ENCODE measurements at places on chromosomes 5 and 9.
A peak's percentile ranks its signal among the peaks of the same experiment; 100 is the strongest.

DNA sequence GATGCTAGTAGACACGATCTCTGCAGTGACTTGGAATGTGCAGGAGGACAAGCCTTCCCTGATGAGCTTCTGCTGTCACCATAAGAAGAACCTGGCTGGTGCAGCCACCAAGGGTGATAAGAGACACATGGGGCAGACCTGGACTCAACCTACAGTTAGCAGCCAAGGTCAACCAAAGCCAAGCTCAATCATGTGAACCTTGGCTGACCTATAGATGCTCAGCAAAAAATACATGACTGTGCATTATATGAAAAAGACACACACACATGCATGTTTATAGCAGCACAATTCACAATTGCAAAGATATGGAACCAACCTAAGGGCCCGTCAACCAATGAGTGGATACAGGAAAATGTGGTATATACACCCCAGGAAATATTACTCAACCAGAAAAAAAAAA lies 86.9 kb downstream of the TARS1 start:
- no peak for DNase-seq

DNA sequence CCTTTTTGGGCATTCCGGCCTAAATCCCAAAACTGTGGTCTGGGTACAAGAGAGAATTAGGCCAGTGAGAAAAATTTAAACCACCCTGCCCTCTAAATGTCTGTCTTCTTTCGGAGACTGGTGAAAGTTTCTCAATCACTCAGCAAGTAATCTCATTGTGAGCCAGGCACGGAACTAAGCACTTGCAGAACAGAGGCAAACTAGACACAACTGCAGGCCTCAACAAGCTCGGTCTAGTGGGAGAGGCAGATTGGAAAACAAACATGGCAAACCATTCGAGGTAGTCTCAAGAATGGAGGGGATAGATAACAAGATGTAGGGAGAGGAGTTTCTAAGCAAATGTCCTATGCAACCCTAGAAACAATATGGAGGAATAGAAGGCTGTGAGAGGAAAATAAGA lies 8.9 kb upstream of the C5orf58 start:
- no peak for DNase-seq

- no peak for DNase-seq
Observed at GRCh38 chr9:71094708-71095251, 26.6 kb downstream of the TRPM3 start.

- DNase-seq, result no peak
Observed at GRCh38 chr5:157494178-157494832, 34.3 kb downstream of the NIPAL4 start.

- no peak for DNase-seq
Observed at GRCh38 chr5:158922263-158922592, 177.5 kb downstream of the EBF1 start.

GRCh38 chr5:14251733-14252132 lies 108.6 kb downstream of the TRIO start:
- DNase-seq, result no peak

DNA sequence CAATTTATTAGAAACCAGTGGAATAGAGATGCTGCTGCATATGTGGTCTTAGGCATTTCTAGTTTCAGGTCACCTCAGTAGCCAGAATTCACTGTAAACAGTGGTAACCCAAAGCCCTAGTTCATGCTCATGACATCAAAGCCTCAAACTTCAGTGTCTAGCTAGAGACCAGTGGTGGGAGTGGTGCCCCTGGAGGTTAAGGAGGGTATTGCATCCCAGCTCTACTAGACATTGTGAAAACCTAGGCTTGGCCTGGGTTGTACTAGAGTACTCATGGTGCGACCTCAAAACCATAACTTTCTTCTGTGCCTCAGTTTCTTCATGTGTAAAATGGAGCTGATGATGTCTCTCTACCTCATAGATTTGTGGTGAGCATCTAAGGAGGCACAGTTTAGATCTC lies 18.8 kb downstream of the COL5A1 start:
- DNase-seq, result no peak

GRCh38 chr9:122978601-122979000 lies 37.8 kb downstream of the RABGAP1 start:
- DNase-seq, result no peak

GRCh38 chr5:77852514-77853352 lies 76.6 kb upstream of the TBCA start:
- DNase-seq, result peak; percentile 29

DNA sequence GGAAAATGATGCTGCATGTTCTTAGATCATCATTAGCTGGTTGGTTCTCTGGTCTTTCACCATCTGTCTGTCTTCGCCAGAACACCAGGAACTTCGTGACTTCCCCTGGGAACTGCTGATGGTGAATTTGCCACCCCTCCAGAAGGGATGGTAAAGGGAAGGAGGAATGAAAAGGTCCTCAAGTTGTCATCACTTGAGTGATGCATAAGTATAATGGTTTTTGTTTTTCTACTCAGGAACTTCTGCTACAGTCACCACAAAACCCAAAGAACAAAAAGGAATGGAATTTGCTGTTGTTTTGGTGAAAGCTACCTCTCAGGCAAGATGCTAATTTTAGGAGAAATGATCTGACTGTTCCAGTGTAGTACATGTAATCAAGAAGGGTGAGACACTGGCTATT lies 328.4 kb downstream of the ARHGEF28 start:
- no peak for DNase-seq

GRCh38 chr5:43000914-43001313 lies 39.2 kb downstream of the ANXA2R start:
- DNase-seq, result no peak

DNA sequence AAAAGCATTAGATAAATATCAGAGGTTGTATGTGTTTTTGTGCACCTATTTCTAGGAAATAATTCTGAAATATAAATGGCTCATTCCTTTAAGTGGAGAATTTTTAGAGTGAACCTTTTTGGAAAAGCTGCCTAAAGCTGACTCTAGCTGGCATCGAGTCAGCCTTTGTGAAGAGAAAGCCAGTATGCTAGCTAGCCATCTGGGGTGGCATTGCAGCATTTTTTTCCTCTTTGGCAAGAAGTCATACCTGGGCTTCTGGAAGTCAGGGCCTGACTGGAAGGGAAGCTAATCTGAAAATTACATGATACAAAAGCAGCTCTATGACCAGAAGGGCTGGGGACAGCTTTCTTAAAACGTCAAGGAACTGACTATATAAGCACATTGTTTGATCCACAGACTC lies 19.7 kb downstream of the ANP32B start:
- no peak for DNase-seq

DNA sequence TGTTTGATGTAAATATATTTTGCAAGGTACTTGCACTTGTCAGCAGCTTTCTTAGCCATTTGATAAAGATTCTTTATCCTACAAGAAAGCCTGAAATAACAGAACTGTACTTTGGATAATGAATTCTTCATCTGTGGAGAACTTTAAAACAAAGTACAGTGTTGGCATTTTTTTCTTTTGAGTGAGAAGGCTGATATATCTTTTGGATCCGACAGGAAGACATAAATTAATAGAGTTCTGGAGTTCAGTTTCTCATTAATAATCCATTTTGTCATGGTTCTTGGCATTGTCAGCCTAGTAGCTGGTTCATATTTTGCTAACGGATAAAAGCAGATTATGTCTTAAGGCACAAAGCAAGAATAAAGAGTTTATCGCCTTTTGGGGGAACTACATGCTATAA lies 17.0 kb downstream of the PBX3 start:
- no peak for DNase-seq

DNA sequence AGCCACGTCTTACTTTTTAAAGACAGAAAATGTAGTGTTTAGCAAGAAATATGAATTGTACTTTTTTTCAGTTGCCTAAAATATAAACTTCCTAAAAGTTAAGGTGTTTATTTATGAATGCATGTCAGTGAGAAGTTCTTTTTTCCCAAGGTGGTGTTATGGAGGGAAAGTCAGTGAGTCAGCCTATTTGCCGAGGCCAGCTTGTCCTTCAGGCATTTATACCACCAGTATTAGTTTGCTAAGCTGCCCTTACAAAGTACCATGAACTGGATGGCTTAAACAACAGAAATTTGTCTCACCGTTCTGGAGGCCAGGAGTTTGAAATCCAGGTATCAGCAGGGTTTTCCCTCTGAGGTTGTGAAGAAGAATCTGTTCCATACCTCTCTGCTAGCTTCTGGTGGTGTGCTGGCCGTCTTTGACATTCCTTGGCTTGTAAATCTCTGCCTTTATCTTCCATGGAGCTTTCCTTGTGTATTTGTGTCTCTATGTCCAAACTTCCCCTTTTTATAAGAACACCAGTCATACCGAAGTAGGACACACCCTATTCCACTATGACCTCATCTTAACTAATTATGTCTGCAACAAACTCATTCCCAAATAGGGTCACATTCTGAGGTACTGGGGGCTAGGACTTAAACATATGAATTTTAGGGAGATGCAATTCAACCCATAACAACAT lies 38.4 kb downstream of the PRKACG start:
- no peak for DNase-seq

GRCh38 chr5:171123417-171123816 lies 185.6 kb upstream of the TLX3 start:
- DNase-seq, result no peak

GRCh38 chr5:131214609-131215227 lies 44.0 kb downstream of the LYRM7 start:
- DNase-seq, result no peak

GRCh38 chr5:157540124-157540523 lies 35.5 kb downstream of the ADAM19 start:
- DNase-seq, result no peak

DNA sequence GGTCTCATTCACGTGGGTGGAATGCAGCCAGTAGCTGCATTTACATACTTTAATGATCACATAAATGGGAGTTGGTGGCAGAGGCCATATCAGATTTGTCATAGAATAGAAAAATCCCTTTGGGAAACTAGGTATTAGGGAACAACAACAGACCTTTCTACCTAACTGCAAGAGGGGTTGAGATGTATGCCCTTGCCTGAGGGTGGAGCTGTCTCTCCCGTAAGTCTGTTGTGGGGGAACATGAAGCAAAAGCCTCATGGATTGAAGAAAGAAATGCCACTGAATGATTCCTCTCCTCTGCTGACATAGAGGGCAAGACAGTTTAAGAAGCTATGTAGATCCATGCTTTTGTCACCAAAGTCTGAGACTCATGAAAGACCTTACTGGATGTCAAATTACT lies 461.3 kb downstream of the SPOCK1 start:
- no peak for DNase-seq

DNA sequence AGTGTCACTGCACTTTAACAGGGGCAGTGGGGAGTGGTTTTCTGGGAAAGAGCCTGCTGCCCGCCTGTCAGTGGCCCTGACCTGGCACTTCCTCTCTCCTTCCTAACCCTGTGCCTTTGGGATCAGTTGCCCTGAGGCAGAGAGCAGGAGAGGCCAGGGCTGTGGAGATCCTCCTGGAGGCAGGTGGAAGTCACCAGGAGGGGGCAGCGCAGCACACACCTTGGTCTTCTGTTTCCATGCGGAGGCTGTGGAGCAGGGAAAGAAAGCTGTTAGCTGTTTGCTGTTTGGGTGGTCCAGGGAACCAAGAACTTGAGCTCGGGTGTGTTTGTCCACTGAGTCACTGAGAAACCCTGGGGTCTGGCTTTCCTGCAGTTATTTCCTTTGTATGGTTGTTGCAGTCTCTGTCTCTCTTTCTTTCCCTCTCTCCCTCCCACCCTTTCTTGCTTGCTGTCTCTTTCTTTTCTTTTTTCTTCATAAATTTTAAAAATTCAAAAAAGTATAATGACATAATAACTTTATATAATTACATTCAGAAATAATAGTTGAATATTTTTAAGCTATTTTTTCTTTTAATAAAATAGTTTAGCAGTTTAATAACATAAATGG lies 28.1 kb downstream of the NTRK2 start:
- no peak for DNase-seq

- DNase-seq, result no peak
Observed at GRCh38 chr5:171871711-171872110, 86.1 kb downstream of the SMIM23 start.

DNA sequence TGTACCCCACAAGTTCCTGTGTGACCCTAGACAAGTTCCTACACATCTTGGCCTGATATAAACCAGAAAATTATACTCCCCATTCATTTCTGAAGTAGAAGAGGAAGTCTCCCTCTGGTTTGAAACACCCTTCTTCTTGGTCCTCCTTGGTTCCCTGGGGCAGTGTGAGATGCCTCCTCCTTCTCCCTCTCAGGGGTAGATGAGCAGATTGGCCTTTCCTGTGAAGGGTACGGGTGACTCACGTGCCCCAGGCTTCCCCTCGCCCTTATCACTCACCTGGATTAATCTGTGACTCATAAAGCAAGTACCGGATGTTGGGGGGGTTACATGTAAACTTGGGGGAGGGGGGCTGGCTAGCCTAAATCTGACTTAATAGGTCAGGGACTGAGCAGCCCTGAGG lies 11.1 kb upstream of the AQP3 start:
- DNase-seq, result peak; percentile 80

- DNase-seq, result no peak
Observed at GRCh38 chr9:133733421-133733795, 4.7 kb downstream of the SARDH start.

- no peak for DNase-seq
Observed at GRCh38 chr9:1658661-1659362, 356.3 kb upstream of the SMARCA2 start.

DNA sequence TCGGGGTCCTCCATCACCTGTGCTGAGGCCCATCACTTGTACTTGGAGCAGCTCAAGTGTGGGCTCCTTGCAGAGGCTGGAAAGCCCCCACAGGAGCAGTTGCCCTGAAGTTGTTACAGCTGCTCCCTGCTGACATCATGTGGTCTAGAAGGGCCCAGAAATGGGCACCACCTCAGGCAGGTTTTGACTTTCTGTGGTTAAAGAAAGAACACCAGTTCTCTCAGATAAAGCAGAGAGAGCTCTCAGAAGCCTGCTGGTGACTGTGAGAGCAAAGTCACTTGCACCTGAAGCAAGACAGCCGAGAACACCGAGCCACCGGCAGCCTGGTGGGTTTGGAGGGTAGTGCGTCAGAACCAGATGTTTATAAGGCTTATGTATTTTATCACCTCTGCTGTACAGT lies 70.4 kb downstream of the MVB12B start:
- DNase-seq, result no peak

DNA sequence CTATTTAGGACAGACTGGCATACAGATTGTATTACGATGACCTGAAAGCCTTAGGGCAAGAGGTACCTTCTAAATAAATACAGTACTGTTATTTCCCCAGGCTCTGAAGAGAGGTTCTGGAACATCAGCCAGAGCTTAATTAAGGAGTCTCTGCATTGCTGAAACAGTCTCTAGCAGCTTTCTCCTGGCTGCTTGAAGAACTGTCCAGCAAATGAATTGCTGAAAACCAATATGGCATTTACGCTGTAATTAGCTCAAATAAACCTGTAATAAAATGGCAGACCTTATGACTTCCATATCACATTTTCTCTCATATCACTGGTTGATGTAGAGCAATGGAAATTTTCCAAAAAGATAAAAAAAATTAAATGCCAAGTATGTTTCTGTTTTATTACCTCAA lies 636.3 kb downstream of the GABRG2 start:
- no peak for DNase-seq

GRCh38 chr5:103829585-103829984 lies 267.0 kb upstream of the NUDT12 start:
- no peak for DNase-seq

DNA sequence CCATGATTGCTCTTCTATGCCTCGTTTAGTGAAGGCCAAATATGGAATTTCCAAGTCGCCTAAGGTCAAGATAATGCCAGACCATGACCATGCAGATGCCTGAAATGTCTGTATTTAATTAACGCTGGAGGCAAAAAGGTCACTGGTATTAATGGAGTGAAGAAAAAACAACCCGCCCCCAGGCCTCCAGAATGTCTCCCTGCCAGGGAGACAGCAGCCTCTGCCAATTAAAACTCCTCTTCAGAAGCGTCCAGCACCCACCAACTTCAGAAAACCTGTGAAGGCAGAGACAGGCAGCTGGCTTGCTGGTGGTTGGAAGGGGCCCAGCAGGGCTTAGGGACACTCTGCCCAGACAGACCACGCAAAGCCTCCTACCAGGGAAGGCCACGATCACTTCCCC lies 94.4 kb downstream of the VAV2 start:
- no peak for DNase-seq

All from A172 (cell line).